ENCODE measurements at places on chromosomes 6 and 20.

- ATAC-seq, result no peak
These were observed 11.0 kb upstream of the ENPP4 start for GRCh38 chr6:46118836-46119235.

DNA sequence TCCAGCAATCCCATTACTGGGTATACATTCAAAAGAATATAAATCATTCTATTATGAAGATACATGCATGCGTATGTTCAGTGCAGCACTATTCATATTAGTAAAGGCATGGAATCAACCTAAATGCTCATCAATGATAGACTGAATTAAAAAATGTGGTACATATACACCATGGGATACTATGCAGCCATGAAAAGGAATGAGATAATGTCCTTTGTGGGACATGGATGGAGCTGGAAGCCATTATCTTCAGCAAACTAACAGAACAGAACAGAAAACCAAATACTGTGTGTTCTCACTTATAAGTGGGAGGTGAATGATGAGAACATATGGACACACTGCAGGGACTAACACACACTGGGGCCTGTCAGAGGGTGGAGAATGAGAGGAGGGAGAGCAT, 261.6 kb downstream of the GMDS start:
- no peak for ATAC-seq

DNA sequence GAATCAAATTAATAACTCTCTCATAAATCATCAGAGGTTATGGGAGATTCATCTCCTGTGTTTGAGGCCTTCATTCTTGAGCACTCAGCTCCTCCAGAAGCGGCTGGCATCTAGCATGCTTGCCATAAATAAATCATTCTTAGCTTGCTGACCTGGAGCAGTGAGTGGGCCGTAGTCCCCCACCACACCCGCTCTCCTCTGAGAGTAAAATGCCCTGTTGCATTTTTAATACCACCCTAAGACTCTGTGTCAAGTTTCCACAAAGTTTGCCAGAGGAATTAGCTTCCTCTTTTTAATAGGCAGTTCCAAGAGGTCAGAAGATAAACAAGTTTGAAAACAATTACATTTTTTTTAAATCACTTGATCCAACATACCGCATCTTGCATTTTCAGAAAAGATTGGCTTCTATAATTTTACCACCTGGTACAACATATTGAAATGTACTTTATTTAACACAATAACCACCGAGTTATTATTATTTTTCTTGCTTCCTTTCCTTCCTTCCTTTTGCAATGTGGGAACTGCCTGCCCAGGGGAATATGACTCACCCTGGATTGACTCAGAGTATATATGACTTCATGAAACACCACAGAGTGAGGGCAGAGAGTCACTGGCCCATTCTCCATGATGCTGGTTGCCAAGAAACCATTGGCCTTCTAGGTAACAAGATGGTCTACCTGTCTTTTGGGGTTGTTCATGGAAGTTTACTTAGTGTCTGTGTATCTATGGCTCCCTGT, 29.4 kb upstream of the CLIC5 start:
- ATAC-seq, result no peak

GRCh38 chr20:34863421-34863965, 9.2 kb downstream of the GGT7 start:
- no peak for ATAC-seq

DNA sequence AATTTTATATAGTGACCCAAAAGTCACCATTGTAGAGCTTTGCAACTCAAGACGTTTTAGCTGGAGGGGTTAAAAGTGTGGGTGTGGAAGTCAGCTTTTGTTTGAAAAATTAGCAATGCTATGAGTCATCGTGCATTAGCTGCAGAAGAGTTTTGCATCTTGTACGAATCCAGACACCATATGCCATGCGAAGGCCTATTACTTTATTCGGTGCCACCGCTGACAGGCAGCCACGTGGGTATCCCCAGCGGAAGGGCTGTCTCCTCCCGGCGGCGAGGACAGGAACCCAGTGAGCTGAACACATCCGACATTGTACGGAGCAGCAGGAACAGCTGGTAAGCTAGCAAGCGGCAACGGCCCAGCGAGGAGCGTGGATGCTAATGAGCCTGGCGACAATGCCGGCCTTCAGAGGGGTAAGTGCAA, 84.4 kb downstream of the INSM1 start:
- ATAC-seq, result peak; percentile 34

- ATAC-seq, result no peak
These were observed 5.7 kb upstream of the PYGB start for GRCh38 chr20:25242231-25242630.

All from SK-N-SH treated with all-trans-retinoic acid at 6 μM for 48 hours (cell line).